ENCODE measurements at places on chromosomes 13 and 19. TPM values are rescaled to one million over a fixed set of nuclear protein-coding genes. Genes with fewer than 3 reads are reported as not detected.
A peak's percentile ranks its signal among the peaks of the same experiment; 100 is the strongest.

- no peak for DNase-seq
Measured at GRCh38 chr13:46747031-46747820, 49.7 kb downstream of the ESD start.

- no peak for DNase-seq
Measured at GRCh38 chr13:59038824-59039223, 1124.9 kb downstream of the DIAPH3 start.

DNA sequence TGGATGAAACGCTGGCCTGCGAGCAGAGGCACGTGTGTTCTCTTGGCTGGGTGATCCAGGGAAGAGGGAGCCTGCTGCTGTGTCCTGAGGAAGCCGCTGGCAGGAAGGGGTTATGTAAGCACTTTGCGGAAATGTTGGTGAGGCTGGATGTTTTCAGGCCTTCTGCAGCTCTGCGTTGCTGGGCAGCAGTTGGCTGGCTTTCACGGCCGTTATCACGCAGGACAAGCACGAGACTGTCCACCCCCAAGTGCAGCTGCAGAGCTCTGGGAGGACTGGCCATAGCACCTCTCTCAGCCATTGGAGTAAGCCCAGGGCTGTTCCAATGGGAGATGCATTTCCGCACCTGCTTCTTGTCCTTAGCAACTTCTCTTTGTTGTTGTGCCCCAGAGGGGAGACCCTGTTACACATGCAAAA is 146.9 kb upstream of the SOX21 start:
- DNase-seq: no peak

DNA sequence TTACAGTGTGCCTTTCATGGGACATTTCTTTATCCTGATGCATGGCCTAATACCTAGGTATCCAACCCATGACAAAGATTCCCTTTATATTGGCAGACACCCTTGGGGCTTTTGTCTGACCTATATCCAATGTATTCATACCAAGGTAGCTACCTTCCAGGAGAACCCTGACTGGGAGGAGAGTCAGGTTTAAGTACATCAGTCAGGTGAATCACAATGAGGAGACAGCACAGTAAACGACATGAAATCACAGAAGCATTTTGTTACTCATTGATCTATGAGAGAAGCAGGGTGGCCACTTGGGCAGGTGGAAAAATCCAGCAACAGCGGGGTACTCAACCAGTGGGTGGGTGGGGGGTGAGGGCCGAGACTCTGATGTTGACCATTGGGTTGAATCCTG is 527.4 kb upstream of the ATXN8OS start:
- DNase-seq: no peak

DNA sequence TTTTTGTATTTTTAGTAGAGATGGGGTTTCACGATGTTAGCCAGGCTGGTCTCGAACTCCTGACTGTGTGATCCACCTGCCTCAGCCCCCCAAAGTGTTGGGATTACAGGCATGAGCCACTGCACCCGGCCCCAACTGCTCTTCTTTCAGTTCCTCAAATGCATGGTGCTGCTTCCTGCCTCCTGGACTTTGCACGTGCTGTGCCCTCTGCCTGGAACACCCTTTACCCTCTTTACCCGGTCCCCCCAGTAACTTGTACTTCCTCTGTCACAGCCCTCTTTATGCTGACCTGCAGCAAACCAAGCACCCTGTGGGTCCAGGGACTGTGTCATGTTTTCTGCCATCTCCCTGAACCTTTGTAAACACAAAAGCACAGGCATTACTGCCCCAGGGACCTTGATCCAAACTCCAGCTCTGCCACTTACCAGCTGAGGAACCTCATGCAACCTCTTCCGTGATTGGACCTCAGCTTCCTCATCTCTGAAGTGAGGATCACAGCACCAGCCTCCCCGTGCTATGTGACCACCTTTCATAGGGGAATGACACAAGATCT is 3.8 kb downstream of the BLVRB start:
- DNase-seq: no peak

GRCh38 chr19:30959011-30959410 is 390.2 kb downstream of the TSHZ3 start:
- DNase-seq: no peak

DNA sequence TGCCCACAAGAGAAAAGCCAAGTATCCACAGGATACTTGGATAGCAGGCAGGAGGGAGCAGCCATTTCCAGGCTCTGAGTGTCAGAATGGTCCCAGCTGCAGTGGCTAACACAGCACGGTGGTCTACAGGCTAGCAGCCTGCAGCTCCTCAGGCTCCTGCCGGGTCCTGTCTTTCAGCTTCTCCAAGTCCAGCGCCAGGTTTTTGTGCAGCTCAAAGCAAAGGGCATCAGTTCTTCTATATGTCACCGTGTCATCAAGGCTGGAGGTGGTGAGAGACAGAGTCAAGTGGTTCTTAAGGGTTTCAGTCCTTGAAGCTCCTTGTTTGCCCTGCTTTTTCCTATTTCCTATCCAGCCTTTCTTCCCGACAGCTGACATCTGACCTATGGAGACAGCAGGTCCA is 188.6 kb downstream of the NUFIP1 start:
- DNase-seq: no peak

DNA sequence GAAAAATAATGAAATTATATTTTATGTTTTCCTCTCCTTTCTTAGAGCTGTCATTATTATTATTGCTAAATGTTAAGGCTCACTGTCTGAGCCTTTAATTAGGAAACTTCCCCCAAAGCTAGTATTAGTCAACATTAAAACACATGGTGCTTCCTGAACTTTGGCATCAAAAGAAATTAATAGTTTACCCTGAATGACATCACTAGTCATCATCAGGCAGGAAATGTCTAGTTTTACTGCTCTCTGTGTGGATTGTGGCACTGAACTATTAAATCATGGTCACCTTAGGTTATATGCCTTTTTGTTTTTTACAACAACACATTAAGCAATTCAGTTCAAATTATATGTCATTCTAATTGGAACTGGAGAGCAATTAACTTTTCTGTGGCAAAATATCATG is 595.5 kb downstream of the SLITRK1 start:
- no peak for DNase-seq

- no peak for DNase-seq
Measured at GRCh38 chr13:101018720-101019119, 344.1 kb upstream of the TMTC4 start.

- DNase-seq: no peak
Measured at GRCh38 chr19:57620673-57621348, 6.8 kb downstream of the ZNF134 start.

DNA sequence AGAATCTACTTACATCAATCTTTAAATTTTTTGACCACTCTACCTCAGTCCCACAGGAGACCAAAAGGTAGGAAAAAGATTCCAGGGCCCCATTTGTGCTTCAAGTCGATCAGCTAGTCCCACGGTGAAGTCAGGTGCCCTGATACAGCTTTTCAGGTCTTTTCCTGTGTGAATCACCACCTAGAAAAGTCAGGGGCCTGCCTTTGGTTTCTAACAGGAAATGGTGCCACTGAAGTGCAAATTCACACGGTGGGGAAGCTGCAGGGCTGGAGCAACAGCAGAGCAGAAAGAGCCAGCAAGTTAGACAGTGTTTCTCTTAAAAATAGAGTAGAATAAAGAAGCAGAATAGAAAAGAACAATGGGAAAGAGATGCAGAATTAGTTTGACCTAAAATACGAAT is 107.5 kb downstream of the KLF12 start:
- DNase-seq: peak; percentile 76

Gene MUC16
- not detected for total RNA-seq

Gene TMEM238
- total RNA-seq: 29.8 TPM

Gene ASPDH
- not detected for total RNA-seq

Gene SERTM1
- not detected for total RNA-seq

Gene ZNF66
- 14.0 TPM for total RNA-seq

Gene RNF17
- total RNA-seq: 0.29 TPM

Gene FCAR
- total RNA-seq: not detected
